T-cell (primary cell): ENCODE measurements at places on chromosomes 1 and 21. TPM values are rescaled to one million over a fixed set of nuclear protein-coding genes. Genes with fewer than 3 reads are reported as not detected.

- DNase-seq: no peak
Measured at GRCh38 chr1:226749467-226749866, 10.4 kb upstream of the ITPKB start.

- no peak for DNase-seq
Measured at GRCh38 chr1:5998051-5998905, 6.1 kb upstream of the NPHP4 start.

GRCh38 chr1:151759241-151759640, 4.1 kb downstream of the MRPL9 start:
- no peak for DNase-seq

DNA sequence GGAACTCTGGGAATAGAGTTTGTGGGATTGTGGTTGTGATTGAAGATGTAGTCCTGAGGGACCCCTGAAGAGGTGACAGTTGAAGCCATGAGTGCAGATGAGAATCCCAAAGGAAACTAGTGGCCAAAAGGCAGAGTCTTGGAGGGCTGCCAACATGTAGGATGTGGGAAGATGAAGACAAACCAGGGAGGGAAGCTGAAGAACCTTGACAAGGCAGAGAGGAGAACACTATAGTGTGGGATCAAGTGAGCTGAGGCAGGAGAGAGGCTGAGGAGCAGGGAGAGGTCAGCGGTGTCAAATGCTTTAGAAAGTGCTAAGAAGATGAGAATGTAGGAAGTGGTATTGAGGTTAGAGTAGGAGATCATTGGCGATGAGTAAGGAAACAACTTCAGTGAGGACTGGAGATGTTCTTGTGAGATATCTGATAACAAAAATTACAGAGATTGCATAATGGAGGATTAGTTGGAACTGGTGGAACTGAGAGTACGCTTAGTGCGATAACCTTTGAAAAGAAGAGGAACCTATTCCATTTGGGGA, 88.5 kb upstream of the VCAM1 start:
- no peak for DNase-seq

GRCh38 chr21:44443891-44444285, 11.4 kb upstream of the LRRC3 start:
- no peak for DNase-seq

GRCh38 chr1:68322837-68323687, 90.7 kb upstream of the WLS start:
- DNase-seq: no peak

GRCh38 chr1:218459878-218460711, 115.0 kb downstream of the TGFB2 start:
- DNase-seq: no peak

DNA sequence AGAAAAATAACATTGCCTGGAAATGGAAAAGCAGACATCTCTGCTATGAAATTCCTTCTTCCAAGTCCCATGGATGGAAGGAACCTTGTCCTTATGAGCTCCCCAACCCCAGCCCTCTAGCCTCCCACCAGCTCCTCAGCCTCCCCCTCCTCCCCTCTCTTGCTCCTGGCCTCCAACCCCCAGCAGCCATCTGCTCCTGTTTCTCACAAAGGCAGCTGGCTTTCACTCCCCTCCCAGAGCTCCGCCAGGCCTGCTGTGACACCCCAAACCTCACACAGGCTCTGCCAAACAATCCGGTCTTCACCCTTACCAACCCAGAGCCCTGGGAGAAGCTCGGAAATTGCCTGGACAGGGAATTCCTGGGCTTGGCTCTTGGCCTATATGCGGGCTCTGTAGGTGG, 69.2 kb downstream of the KLHDC7A start:
- no peak for DNase-seq

GRCh38 chr21:41928621-41929220, 25.1 kb downstream of the C2CD2 start:
- DNase-seq: no peak

GRCh38 chr1:31879981-31880608, 58.1 kb downstream of the PTP4A2 start:
- DNase-seq: no peak

GRCh38 chr21:15731243-15731613, 1.4 kb downstream of the USP25 start:
- no peak for DNase-seq

- DNase-seq: no peak
Measured at GRCh38 chr1:109775398-109775797, 11.7 kb upstream of the EPS8L3 start.

DNA sequence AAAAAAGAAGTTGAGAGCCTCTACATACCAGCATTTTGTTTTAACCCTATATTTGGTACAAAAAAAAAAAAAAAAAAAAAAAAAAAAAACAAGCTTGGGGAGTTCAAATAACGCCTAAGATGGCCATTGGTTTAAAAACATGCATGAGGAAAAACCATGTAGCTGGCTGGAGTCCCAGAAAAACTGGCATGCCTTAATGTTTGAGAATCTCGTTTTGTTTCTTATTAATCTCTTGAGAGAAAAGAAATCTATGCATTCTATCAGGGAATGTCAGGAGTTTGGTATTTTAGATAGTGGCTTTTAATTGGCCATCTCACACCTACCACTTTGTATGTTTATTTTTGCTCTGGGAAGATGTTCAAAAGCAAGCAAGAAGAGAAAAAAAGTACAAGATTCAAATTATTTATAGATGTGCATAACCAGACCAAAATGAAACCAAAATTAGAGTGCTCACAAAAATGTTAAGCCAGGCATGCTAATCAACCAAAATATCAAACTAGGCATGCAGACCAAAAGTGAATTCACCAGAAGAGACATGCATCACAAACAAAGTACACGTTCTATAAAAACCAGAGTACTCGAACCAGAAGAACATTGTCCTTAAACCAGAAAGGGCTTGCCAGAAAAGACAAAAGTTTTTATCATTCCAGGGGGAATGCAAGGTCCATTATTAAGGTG, 156.6 kb downstream of the AK5 start:
- DNase-seq: no peak

GRCh38 chr1:170215072-170215885, 69.5 kb downstream of the NTMT2 start:
- DNase-seq: no peak

DNA sequence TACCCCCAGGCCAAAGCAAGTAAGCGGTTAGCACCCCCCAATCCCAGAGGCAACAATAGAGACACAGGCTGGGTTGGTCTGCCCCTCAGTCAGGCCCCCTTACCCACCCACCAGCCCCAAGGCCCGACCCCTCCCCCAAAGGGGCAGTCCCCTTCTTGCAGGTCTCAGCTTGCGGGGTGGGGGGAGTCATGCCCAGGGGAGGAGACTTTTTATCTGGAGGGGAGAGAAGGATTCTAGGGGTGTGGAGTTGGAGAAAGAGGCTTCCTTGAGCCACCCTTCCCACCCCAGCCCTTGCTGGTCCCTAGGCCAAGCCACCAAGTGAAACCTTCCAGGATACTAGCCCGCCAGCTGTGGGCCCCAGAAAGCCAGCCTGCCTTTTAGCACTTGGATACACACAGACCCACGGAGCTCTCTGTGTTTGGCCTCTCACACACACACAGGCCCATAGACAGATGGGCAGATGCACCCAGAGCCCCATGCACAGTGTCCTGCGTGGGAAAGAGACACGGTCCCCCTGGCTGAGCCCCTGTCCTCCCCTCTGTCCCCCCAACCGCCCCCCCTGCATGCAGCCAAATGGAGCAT, 7.1 kb downstream of the TMEM54 start:
- DNase-seq: no peak

DNA sequence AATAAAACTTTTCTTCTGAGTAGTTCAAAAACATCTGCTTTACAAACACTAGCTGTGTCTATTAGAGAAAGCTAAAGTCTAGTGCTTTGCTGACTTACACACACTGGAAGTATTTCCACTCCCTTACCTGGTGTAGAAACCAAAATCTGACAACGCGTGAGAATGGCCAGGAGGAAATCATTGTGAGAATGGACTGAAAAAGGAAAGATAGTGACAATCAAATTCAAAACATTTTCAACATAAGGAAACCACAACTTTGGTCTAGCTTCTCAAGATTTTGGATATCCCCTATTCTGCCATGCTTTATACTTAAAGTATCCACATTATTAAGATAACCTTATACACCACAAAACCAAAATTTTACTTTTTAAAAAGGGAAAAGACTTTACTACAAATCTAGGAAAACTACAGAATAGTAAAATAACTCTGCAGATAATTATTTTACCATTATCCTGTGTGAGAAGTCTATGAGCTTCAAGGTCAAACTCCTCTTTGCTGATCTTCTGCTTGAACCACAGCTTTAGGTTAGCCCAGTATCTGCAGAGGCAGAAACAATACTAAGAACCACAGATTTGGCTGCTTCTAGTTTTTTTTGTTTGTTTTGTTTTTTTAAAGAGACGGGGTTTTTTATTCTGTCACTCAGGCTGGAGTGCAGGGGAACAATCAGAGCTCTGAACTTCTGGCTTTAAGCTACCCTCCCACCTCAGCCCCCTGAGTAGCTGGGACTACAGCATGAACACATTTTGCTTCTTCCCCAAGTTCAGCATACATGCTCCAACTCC, 6.6 kb downstream of the TADA1 start:
- DNase-seq: no peak

The RNF223 gene
- not detected for total RNA-seq

The CACNA1E gene
- not detected for total RNA-seq

The TIE1 gene
- 0.30 TPM for total RNA-seq

The NEXN gene
- 0.26 TPM for total RNA-seq

The PAQR6 gene
- total RNA-seq: 3.0 TPM

The PYHIN1 gene
- total RNA-seq: 65.4 TPM

The EPHA2 gene
- 0.59 TPM for total RNA-seq

The BMP8B gene
- total RNA-seq: 0.33 TPM

The CALML6 gene
- 1.1 TPM for total RNA-seq

The SLC44A3 gene
- total RNA-seq: not detected

The TRIM58 gene
- total RNA-seq: 0.65 TPM
